ENCODE measurements at places on chromosomes 4 and X. TPM values are rescaled to one million over a fixed set of nuclear protein-coding genes. Genes with fewer than 3 reads are reported as not detected.

GRCh38 chrX:154829926-154830442 lies 4.5 kb downstream of the SMIM9 start:
- no peak for DNase-seq
- H3K36me3 ChIP-seq: no peaks in the 10 kb centered on the region
- no peak overlapping the region for H3K27ac ChIP-seq
- H3K4me3 ChIP-seq: no peak overlapping the region
- no peaks in the 10 kb centered on the region for H3K27me3 ChIP-seq

ARHGEF9 gene
- 26.2 TPM for total RNA-seq

DNA sequence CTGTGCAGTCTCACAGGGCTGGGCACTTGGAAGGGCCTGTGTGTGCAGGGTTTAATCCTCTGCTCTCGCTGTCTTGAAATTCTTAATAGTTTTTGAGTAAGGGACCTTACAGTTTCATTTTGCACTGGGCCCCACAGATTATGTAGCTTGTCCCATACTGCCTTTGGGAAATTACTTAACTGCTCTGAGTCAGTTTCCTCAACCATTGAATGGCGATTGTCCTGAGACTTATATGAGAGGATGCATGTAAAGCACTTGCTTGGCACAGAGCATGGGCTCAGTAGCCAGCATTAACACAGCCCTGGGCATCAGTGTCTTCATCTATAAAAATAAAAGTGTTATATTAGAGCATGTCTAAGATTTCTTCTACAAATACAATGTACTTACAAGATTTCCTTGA lies 55.8 kb downstream of the CLCN5 start:
- no peak for DNase-seq
- H3K27me3 ChIP-seq: no peaks in the 10 kb centered on the region
- no peak overlapping the region for H3K27ac ChIP-seq
- H3K4me1 ChIP-seq: no peaks in the 10 kb centered on the region

GRCh38 chr4:174281182-174281737 lies 2.2 kb downstream of the FBXO8 start:
- H3K36me3 ChIP-seq: no peaks in the 10 kb centered on the region
- no peaks in the 10 kb centered on the region for H3K4me1 ChIP-seq

DNA sequence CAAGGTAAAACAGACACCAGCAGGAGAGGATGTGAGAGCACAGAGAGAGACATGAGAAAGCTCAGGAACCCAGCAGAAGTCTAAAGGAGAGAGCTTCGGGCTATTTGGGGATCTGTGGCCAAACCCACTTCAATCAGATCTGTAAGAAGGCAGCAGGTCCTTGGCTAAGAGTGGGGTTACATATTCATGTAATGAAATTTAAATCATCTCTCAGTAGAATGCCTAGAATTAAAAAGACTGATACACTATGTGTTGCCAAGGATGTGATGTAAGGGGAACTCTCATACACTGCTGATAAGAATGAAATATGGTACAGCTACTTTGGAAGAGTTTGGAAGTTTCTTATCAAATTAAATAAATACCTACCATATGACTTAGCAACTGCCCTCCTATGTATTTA lies 35.8 kb downstream of the PDE5A start:
- no peak overlapping the region for H3K27ac ChIP-seq
- H3K36me3 ChIP-seq: peaks cover 14% of the 10 kb centered on the region
- H3K4me1 ChIP-seq: no peaks in the 10 kb centered on the region
- no peak for DNase-seq
- no peaks in the 10 kb centered on the region for H3K27me3 ChIP-seq
- no peak overlapping the region for H3K4me3 ChIP-seq

PHF8 gene
- total RNA-seq: 62.0 TPM

RRH gene
- total RNA-seq: not detected

CLTRN gene
- total RNA-seq: 1.0 TPM
